ENCODE measurements at places on chromosomes 6 and 20. TPM values are rescaled to one million over a fixed set of nuclear protein-coding genes. Genes with fewer than 3 reads are reported as not detected.
A peak's percentile ranks its signal among the peaks of the same experiment; 100 is the strongest.

GRCh38 chr6:150710236-150710635, 110.6 kb downstream of the PLEKHG1 start:
- DNase-seq = no peak

DNA sequence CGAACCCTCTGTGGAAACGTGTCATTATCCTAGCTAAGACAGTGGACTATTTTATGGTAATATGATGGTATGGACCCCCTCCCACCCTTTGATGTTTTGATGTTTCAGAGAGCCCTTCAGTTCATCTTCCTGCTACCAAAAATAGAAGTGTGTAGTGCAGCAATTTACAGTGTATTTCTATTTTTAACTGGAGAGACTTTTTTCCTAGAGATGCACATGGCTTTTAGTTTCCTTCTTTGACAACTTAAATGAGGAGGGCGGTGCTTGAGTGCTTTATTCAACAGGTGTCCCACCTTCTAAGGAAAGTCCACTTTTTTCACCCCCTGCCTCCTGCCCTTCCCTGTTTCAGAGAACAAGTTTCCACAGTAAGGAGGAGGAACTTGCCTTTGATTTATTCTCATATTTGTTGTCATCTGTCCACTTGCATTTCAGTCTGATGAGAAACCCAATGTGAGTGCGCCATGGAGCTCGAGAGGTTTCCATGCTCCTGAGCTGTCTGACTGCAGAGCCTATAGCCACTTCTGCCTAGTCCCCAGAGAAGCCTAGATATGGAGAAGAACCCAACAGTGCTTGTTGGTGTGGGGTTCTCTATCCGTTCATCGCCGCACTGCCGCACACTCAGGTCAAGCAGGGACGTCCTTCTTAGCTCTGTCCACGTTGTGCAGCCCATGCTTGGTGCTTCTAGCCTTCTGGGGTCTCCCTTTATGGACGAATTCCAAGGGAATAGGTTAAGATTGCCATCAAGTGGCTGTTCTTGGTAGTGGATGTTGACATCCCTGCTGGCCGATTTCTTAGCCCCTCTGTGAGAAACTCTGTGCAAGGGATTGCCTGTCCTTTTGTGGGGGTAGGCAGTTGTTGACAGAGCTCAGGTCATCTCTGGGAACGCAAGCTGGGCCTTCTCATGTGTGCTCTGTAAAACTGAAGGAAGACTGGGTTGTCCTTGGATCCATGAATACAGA, 144.2 kb downstream of the JARID2 start:
- no peak for DNase-seq

DNA sequence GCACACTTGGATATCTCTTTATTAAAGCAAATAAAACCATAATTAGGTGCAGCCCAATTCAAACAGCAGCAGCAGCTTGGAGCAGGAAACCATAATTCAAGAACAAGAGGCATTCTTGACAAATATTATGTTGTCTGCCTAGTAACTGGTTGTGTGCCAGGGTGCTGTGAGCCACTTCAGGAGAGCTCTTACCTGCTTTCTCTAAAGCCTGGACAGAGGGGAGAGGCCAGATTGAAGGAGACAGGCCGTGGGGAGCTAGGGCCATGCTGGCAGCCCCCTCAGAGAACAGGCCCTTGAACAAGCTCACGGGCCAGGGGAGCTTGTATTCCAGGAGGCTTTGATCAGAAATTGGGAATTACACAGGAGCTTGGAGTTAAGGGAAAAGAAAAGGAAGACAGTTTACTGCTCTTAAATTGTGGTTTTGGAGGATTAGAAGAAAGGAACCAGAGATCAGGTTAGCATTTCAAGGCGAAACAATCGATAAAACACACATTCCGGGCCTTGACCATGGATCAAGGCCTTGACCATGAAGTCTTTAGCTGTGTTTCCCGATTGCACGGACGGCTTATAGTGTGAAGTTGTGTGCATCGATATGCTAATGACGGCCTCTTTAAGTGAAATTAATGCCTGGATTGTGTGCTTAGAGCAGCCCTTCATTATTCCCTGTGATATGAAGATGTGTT, 69.8 kb upstream of the NKX2-2 start:
- no peak for DNase-seq

DNA sequence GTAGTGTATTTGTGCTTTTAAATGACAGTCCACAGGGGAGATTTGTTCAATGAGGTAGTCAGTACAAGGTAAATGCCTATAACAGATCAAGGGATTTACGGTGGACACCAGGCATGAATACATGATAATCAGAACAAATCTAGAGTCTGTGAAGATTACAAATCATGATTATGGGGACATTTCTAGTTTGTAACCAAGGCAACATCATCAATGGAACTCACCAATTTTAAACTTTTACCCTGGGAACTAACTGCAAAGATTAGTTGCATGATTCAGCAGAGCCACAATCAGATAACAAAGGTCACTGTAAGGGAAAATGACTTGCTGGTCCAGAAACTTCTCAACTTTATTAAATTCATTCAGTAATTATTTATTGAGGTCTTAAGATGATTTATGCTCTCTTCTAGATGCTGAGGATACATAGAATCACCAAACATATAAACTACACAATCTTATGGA, at the start of gene CRISP1:
Gene CRISP1 (minus strand): TSS at position 51 of the 459 bp plus-strand sequence. CDS start 9,135 bp downstream, outside the sequence.
- no peak for DNase-seq

The FOXF2 gene
- total RNA-seq = not detected

GRCh38 chr6:118905851-118906250, 11.9 kb downstream of the ASF1A start:
- DNase-seq = peak; percentile 38

DNA sequence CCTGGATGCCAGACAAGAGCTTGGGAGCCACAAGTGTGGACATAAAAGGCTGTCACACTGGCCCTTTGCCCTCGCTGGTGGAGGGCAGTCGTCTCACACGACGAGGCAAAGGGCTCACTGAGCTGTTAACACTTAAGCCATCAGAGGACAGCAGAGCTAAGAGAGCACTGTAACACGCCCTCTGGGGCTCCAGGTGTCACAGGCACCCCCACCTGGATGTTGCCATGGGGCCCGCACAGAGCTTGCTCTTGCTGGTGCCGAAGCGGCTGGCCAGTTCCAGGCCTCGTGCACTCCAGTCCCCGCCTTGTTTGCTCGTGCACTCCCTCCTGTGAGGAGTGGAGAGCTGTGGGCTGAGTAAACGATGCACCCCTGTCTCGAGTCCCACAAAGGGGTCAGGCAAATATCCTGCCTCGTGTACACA, 37.4 kb downstream of the SLC35D3 start:
- DNase-seq = no peak

DNA sequence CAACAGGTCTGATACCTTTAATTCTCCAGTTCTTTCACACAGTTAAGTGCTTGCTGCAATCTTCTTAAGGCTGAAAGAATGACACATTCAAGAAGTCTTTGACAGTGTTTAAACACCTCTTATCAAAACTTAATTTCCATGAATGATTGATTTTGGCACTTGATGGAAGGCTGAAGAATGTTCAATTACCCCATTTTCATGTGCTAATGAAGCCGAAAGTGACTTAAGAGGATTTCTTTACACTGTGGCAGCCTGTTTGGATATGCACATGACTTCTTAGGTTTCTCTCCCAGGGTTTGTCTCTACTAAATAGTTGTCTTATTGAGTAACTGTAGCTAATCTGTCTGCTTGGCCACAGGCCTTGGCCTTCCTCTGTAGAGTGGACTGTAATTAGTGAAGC, 81.1 kb upstream of the PRDM1 start:
- DNase-seq = no peak

GRCh38 chr20:34954904-34955230, 739 bp downstream of the GSS start:
- peak; percentile 1 for DNase-seq

DNA sequence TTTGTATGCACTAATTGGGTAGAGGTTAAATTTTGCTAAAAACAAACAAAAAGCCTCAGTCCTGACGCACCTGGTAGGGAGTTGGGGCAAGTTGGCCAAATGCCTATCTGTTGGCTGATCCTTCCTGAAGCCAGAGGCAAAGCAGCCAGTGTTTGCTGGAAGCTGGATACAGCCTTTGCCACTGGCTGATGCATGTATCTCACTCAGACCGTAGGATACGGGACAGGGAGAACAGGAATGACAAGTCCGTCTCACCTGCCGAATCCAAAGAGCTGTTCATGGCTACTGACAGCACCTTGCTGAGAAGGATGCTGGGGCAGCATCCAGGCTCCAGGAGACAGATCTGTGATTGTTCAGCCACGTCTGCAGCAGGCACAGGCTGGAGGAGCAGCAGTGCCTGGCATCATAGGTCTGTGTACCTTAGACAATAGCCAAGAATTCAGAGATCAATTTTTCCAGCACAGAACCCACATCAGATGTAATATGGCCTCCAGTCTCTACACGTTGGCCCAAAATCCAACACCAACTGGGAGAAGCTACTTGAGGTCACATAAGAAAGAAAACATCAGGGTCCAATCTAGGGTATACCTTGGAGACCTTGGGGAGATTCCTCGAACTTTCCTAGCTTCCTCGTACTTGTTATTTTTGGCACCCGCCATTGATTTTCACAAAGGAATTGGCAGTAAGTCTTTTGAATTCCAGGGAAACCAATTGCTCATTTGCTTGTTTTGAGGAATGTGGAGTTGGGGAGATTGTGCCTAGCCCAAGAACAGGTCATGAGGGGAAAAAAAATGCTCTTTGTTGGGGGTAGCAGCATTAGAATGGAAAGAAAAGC, 108.5 kb upstream of the ARMC2 start:
- no peak for DNase-seq

DNA sequence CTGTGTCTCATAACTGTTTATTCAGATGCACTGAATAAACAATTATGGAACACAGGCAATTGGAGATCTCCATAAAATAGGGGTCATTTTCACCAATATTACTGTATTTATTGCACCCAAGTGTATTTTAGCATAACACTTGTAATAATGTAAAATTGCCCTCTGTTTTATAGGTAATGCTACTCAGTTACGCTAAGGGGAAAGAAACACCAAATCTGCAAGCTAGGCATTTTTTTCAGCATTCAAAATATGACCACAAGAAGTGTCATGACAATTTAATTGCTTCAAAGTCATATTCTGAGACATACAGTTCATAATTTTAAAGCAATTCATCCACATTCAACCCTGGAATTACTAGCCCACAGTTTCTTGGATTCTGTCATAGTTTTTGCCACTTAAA, 643.2 kb upstream of the NOX3 start:
- DNase-seq = no peak

DNA sequence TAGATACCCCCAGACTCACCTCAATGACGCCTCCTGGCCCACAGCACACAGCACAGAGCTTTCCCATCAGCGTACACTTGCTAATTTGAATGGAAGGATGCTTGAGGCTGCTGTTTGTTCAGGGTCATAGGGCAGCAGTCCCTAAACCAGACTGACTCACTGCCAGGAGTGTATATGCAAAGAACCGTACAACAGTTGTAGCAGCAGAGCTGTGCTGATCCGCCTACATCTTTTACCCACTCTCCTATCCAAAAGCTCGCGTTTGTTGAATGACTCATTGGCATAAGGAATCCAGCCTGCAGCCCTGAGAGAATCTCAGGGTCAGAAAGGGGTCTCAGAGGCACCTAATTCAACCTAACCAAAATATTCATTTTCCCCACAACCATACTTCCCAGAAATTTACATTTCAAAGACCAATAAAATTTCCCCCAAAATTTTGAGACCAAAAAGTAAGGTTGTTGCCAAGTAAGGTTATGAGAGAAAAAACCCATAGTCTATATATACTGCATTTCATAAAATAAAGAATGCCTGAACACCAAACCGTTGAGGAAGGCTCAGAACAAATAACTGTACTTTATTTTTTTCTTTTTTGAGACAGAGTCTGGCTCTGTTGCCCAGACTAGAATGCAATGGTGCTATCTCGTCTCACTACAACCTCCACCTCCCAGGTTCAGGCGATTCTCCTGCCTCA, 35.3 kb upstream of the CCND3 start:
- no peak for DNase-seq

- DNase-seq = no peak
Observed at GRCh38 chr20:31572042-31572700, 32.9 kb upstream of the ID1 start.

The MMP24OS gene
- total RNA-seq = 50.6 TPM

GRCh38 chr6:165082636-165083035, 226.8 kb downstream of the C6orf118 start:
- no peak for DNase-seq

The OR12D3 gene
- total RNA-seq = not detected

DNA sequence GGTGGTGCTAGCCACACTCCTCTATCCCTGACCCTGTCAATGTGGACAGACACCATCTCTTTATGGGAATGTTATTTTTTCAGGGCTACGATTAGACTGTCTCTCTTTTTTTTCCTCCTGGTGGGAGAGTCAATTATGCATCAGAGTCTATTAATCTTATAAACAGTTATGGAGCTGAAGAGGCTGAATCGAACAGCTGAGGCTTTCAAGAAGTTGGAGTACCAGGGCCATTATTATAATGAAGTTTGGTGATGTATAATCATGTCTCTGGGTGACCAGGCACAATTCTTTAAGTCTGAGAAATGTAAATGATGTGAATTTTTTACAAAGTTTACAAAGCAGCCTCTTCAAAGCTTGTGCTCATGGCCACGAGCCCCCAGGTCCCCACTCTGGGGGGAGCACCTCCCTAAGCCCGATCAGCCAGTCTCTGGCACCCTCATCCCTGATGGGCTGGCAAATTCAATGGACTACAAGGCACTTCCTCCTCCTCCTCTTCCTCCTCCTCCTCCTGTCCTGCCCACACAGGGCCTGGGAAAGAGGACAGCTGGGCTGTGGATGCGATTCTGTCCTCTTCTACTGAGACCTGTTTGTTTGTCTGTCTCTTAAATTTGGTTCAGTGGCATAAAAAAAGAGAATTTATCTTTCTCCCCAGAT, 43.9 kb upstream of the QKI start:
- DNase-seq = no peak

DNA sequence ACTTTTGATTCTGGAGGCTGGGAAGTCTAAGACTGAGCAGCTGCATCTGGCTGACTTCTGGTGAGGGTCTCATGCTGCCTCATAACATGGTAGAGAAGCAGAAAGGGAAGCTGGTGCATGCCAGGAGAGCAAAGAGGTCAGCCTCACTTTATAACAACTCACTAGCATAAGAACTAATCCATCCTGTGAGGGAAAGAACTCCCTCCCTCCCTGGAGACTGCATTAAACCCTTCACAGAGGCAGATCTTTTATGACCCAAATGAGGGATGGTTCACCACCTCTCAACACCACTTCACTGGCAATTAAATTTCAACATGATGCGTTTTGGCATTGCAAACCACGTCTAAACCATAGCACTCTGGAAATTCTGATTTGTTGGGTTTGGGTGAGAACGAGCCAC, 33.9 kb downstream of the STXBP5 start:
- no peak for DNase-seq

DNA sequence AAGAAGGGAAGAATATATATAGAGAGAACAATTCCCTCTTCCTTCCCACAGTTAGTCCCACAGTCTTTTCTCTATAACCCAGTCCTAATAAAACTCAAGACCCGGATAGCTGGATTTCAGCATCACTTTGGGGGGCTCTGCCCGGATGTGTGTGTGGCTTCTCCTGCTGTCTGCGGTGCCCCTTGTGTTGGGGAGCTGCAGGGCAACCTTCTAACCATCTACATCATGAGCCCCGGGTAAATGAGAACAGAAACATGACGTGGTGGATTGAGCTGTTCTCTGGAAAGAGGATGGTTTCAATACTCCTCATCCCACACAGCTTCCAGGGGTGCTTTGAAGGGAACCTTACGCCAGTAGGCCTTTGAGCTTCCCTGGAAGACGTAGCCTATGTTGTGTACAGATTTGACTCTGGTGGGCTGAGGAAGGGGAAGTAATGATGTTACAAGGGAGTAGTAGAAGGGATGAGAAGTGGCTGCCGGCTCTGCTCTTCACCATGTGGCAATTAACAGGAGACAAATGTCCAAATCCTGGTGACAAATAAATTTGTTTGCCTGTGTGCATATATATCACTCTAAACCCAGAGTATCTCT, 13.5 kb upstream of the PRDM1 start:
- no peak for DNase-seq

The SLC17A1 gene
- not detected for total RNA-seq

GRCh38 chr20:6074145-6074561, 20.3 kb upstream of the LRRN4 start:
- DNase-seq = no peak

The CNKSR3 gene
- 0.25 TPM for total RNA-seq

All from CD4-positive, CD25-positive, alpha-beta regulatory T cell (primary cell).